ENCODE measurements at places on chromosomes 5 and 9.

GRCh38 chr5:157994906-157995519 lies 136.1 kb upstream of the CLINT1 start:
- DNase-seq = peak; percentile 72

GRCh38 chr5:120655828-120656435 lies 191.8 kb downstream of the PRR16 start:
- DNase-seq = peak; percentile 24

GRCh38 chr5:52998552-52999313 lies 9.6 kb downstream of the ITGA2 start:
- DNase-seq = no peak

DNA sequence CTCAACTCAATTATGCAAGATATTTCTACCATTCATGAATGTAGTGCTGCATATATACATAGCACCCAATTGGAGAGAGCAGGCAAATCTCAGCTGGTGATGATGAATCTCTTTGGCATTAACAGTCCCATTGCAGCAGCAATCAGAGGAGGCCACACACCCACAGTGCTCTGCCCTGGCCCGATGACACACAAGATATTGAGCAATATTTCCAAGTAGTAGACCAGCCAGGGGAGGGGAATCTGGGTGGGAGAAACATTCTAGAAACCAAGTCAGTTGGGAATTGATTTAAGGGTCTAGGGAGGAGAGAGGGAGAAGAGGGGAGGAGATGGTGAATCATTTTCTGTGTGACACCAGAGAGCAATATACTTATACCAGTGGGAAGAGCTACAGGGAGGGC lies 14.9 kb upstream of the C5orf63 start:
- DNase-seq = no peak

- peak; percentile 34 for DNase-seq
These were observed 50.8 kb downstream of the ALDH7A1 start for GRCh38 chr5:126544087-126544740.

DNA sequence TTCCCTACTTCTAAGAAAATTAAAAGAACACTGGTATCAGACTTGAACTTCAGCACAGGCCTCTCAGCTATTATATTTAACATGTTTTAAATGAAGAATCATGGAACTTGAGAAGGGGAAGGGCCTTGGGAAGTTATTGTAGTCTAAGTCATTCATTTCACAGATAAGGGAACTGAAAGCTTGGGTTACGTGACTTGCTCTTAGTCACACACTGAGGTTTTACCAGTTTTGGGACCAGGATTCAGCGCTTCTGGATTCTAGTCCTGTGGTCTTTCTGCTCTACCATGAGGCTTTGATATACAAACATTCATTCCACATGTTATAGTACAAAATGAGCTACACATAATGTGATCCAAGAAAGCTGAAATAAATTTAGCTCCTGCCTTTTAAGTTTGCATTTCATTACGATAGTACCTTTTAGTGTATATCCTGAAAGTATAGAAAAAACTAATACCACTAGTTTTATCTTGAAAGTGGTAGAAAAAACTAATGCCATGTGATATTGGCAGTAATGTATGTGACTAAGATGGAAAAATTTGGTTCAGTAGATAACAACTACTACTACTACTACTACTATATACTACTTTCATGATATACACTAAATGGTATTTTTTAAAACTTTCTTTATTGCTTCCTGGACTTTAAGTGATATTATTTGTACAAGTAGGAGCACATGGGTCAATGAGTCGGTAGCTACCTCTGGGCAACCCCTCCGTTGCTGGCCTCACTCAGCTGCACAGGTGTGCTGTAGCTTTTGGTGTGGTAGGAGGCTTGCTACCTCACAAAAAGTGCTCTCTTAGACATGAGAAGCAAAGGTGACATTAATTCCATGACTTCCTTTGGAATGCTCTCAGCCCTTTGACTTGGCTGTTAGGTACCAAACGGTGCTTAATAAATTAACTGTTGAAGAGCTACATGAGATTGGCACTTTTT lies 40.7 kb downstream of the F2RL2 start:
- no peak for DNase-seq

GRCh38 chr9:74511333-74511732 lies 14.2 kb downstream of the RORB start:
- no peak for DNase-seq

DNA sequence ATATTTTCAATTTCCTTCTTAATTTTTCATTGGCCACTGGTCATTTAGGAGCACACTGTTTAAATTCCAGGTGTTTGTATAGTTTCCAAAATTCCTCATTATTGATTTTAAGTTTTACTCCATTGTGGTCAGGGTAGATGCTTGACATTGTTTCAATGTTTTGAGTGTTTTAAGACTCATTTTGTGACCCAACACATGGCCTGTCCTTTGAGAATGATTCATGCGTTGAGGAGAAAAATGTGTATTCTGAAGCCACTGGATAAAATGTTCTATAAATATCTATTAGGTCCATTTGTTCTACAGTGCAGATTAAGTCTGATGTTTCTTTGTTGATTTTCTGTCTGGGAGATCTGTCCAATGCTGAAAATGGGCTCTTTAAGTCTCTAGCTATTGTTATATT lies 24.4 kb upstream of the FNIP1 start:
- no peak for DNase-seq

- DNase-seq = no peak
These were observed 55.7 kb upstream of the FANCC start for GRCh38 chr9:95373069-95373681.

- DNase-seq = no peak
These were observed 3.1 kb downstream of the AGGF1 start for GRCh38 chr5:77033338-77033737.

DNA sequence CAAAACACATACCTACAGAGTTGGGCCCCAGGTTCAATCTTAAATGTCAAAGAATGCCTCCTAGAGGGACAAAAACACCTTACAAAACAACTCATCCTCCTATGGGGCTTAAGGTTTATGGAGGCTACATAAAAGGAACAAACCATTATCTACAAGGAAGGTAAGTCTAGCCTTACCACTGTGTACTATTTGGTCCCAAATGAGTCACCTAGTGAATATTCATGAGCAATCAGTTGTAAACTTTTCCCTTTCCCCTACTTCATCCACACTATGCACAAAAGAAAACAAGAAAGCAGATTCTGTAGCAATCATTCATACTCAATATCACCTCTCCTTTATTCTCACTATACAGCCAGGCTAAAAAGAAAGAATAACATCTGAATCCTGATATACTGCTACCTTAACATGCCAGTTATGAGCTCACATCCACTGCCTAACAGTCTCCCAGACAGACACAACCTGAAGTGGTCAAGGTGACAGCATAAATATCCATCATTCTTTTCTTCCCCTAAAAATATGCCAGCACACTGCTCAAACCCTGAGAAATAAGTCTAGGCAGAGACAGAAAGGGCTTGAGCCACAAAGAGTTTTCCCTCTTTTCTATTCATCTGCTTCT lies 6.2 kb downstream of the OXCT1 start:
- DNase-seq = no peak

- DNase-seq = no peak
These were observed 61.4 kb downstream of the RASA1 start for GRCh38 chr5:87329114-87329513.

DNA sequence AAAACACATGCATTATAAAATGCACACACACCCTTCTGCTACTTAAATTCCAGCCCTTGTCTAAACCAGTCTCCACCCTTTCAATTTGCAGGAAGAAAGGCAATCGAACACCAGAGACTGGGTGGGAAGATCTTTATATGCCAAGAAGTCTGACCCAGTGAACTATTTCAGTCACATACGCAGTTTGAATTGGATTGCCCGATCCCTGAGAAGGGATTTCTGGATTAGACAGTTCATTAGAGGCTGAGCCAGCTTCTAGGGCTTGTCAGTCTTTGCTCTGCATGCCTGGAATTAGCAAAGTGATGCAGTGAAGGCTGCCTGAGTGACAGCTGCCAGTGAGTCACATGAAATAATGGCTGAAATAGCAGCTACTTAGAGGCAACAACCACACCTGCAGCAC lies 159.9 kb downstream of the PPP2R2B start:
- no peak for DNase-seq

DNA sequence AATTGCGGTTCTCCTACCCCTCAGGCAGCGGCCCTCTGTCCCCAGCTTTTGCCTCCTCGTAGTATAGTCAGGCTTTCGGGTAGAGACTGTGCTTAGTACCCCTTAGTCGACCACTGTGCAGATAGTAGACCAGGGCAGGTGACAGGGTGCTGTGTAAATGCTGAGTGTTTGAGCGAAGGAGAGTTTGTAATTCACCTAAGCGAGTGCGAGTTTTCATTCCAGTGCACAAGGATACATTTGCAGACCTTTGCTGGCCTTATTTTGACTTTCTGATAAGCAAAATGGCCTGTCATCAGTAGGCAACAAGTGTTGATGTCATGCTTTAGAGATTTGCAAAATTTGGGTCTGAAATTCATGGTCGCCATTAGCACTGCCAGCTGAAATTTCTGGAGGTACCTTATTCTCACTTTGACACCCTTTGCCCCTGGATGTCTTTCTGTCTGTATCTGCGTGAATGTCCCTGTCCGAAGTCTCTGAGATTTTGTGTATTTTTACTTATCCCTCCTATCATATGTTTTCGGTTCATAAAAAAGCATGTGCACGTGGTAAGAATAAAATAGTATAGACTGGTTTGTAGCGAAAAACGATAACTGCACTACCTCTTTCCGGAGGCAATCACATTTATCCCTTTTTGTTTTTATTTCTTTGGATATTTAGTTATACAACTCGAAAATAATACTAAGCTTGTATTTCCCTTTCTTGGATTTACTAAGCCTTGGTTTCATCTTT lies 1.9 kb downstream of the LMNB1 start:
- DNase-seq = no peak

- no peak for DNase-seq
These were observed 980.8 kb upstream of the CTNND2 start for GRCh38 chr5:12885018-12885417.

GRCh38 chr5:14560091-14560595 lies 21.4 kb upstream of the OTULINL start:
- no peak for DNase-seq

GRCh38 chr5:8954801-8955200 lies 591.1 kb downstream of the SEMA5A start:
- no peak for DNase-seq

GRCh38 chr5:118434522-118434921 lies 553.8 kb downstream of the DTWD2 start:
- DNase-seq = no peak

GRCh38 chr9:137114613-137115393 lies at the start of gene DPP7:
TSS of gene DPP7 (minus strand) at chr9:137114733. CDS start at chr9:137114713, 20 bp downstream.
- DNase-seq = peak; percentile 40

- no peak for DNase-seq
These were observed 48.0 kb upstream of the FAM120AOS start for GRCh38 chr9:93501406-93501805.

GRCh38 chr5:154285661-154286408 lies 95.3 kb downstream of the GALNT10 start:
- DNase-seq = no peak

DNA sequence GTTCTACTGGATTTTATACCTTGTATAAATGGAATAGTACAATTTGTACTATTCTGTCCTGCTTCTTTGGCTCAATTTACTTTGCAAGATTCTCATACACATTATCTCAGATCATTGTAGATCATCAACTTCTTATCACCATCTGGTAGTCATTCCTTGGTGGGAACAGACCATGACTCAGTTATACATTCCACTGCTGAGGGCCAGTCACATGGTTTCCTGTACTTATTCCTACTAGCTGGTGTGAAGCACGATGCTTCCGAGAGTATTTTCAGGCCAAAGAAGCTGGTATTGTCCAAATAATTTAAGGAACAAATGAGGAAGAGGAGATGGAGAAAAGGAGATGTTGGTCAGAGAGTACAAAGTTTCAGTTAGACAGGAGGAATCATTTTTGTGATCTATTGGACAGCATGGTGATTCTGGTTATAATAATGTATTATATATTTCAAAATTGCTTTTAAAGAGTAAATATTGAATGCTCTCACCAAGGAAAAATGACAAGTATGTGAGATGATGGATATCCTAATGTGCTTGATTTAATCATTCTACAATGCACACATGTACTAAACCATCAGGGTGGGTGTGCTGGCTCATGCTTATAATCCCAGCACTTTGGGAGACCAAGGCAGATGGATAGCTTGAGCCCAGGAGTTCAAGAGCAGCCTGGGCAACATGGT lies 124.1 kb downstream of the SYK start:
- no peak for DNase-seq

GRCh38 chr9:120555839-120556238 lies 24.1 kb downstream of the CDK5RAP2 start:
- DNase-seq = no peak

GRCh38 chr9:68780720-68781119 lies 75.7 kb downstream of the PIP5K1B start:
- DNase-seq = no peak

- no peak for DNase-seq
These were observed 719 bp downstream of the MIGA2 start for GRCh38 chr9:129036923-129037766.

GRCh38 chr9:99978221-99978620 lies 71.8 kb downstream of the STX17 start:
- no peak for DNase-seq
